ENCODE measurements at places on chromosomes 5 and 9.

GRCh38 chr9:27763831-27764230, 190.6 kb upstream of the C9orf72 start:
- DNase-seq = no peak

GRCh38 chr5:100667161-100667630, 132.0 kb downstream of the FAM174A start:
- peak; percentile 53 for DNase-seq

DNA sequence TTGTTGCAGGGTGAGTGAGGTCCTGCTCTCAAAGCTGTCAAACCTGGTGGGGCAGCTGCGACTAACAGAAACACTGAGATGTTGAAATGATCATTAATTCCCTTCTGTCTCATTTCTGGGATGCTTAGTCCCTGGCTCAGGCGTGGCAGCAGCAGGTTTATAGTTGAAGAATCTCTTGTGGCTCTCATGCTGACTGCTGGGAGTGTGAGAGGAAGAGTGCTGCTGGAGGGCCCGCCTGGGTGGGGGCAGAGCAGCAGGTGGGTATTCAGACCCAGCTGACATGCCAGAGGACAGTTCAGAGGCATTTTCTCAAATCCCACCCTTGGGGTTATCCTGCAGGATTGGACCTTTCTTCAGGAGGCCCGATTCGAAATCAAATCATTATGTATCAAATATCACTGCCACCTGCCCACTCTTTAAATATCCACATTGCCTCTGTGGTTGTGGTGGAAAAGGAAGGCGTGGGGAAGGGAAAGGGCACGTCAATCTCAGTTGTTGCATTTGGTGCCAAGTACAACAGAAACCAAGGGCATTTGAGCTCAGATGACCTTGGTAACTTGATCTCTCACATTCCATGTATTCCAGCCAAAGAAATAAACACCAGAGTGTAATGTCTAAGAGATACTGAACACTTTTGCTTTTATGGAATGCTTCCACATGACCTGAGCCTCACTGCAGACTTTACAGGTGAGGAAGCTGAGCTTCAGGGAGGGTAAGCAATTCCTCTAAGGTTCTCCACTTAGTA, 224.3 kb downstream of the AOPEP start:
- DNase-seq = no peak

DNA sequence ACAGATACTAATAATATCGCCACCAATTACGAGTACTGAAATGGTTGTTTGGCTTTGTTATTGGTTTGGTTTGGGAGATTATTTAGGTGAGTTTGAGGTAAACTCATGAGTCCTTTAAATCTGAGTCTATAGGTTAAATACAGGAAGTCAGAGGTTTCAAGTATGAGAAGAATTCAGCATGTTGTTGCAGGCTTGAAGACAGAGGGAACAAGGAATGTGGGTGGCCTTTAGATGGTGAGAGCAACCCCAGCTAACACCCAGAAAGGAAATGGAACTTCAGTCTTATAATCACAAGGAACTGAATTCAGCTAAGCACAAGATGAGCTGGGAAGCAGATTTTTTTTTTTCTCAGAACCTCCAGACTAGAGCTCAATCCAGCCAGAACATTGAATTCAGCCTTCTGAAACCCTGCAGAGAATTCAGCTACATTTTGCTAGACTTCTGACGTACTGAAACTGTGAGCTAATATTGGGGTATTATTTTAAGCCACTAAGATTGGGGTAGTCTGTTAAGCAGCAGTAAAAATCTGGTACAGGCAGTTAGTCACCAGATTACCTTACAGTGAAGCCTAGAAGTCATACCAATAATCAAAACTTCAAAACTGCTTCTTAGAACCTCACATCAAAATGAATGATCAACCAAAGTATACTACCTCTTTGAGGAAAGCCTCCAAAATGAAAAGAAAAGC, 216.0 kb upstream of the PUM3 start:
- no peak for DNase-seq
